ENCODE measurements at places on chromosomes 5 and 9.

GRCh38 chr5:135340568-135340967, 58.5 kb downstream of the MACROH2A1 start:
- no peak for DNase-seq

DNA sequence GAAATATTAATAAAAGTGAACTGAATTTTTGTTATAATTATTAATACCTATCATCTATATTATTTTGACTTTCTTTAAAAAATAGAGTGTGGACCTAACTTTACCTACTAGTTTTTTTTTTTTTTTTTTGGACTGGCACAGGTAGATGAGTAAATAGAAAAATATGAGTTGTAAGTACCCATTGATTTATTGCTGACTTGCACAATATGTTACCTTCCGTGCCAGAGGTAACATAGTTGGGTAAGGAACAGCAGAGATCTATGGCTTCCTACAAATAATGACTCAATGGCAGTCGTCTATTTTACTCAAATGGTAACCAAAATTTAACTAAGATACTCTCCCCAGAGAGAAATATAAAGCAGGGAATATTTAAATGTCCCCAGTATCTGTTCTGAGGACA, 1212.8 kb downstream of the PTPRD start:
- DNase-seq: no peak

DNA sequence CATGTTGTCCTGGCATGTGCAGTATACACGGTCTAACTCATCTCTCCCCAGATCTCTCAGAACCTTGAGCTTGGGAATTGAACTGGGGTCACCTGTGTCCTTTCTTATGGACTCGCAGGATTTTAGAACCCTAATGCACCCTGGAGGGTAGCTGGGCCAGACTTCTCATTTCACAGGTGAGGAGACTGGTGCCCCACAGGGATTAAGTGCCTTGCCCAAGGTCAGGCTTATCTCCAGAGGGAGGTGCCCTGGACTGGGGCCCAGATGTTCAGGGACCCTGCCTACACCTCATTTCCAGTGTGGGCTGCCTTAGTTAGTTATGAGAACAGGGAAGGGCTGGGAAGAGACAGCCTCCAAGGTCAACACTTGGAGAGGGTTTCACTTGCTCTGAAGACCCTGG, 4.0 kb upstream of the NUP214 start:
- DNase-seq: no peak

- peak; percentile 23 for DNase-seq
Observed at GRCh38 chr5:170737591-170737990, 45.9 kb upstream of the GABRP start.

DNA sequence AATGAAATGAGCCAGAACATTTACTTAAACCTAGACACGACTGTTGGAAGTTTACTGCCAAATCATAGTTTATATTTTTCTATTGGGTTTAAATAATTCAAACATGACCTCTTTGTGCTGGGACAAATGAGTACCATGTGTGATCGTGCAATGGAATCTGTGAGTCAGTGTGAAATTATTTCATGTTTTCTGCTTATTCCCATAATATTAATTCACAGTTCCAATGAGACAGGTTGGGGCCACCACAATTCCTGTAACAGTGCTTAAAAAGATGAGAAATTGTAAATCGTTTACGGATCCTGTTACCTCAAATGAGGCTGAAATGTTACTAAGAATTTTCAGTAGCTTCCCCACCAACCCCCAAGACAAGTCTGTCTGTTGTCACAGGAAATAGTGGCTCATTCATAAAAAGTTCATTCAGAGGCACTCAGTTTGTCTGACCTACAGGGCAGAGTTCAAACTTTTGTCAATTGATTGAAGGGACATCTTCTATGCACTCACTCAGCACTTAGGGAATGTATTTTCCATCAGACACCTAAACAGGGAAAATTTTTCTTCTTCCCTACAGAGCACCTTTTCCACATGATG, 563.9 kb upstream of the ADAMTS16 start:
- no peak for DNase-seq

- DNase-seq: no peak
Observed at GRCh38 chr5:96053063-96053735, 91.5 kb upstream of the ELL2 start.

DNA sequence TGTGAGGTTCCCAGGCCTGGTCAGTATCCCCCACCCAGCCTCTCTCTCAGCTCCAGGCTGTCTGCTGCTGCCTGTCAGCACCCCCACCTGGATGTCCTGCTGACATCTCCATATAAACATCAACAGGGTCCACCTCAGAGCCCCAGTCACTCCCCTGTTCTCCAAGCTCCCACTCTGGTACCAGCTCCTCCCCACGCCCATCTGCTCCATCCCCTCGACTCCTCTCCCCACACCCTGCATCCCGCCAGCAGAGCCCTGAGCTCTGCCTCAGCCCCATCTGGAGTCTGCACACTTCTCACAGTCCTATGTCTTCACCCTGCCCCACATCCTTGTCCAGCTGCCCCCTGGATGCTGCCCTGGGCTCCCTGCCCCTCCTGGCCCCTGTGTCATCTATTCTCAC, 67.7 kb upstream of the LRRTM2 start:
- peak; percentile 43 for DNase-seq
